ENCODE measurements at places on chromosomes 16 and 17. TPM values are rescaled to one million over a fixed set of nuclear protein-coding genes. Genes with fewer than 3 reads are reported as not detected.

IL17C gene
- not detected for total RNA-seq

ZACN gene
- not detected for total RNA-seq

SLC35G6 gene
- not detected for total RNA-seq

DNA sequence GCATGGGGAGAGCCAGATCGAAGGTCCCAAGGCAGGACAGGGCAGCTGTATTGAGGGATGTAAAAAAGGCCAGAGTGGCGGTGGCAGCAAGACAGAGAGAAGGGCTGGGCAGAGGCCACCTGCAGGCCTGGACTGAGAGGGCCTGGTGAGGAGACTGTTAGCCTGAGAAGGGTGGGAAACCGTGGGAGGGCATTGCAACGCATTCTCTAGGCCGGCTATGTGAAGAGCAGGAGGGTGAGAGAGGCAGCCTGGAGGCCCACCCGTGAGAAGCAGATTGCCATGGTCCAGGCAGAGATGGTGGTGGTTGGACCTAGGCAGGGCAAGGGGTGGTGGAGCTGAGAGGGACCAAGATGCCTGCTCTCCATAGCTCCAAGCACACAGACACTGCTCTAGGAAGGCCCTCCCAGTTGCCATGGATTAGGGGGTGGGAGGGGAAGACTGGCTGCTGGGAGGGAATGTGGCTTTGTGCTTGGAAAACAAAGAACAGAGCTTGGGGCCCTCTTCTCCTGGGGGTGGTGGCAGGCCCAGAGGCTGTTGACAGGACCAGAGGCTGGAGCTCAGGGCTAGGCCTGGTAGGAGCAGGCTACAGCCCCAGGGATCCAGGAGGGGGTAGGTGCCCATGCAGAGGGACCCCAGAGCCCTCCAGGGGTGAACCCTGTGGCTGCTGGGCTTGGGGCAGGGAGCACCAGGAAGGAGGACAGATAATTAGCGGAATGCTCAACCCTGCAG, 12.4 kb upstream of the TCAP start:
- no peaks in the 10 kb centered on the region for H3K36me3 ChIP-seq
- peak overlapping the region; percentile 81 for H3K27ac ChIP-seq
- DNase-seq: no peak
- no peaks in the 10 kb centered on the region for H3K27me3 ChIP-seq
- peaks cover 8% of the 10 kb centered on the region for H3K4me1 ChIP-seq

DNA sequence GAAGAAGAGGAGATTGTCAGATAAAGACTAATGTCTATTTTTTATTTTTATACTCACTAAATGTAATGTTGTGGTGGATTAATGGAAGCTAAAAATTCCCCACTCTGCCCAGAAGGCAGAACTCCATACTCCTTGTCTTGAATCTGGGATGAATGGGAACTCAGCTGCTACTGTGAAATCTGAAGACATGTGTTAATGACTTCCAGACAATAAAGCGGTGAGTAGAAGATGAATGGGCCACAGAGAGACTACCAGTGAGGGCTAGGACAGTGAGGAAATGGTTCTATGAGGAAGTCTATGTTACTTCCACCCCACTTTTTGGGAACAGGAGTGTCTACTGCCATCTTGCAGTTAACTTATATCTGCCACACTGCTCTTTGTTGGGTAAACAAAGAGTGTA, 726.9 kb downstream of the CDH8 start:
- no peak for DNase-seq
- no peak overlapping the region for H3K27ac ChIP-seq
- no peaks in the 10 kb centered on the region for H3K4me1 ChIP-seq
- no peaks in the 10 kb centered on the region for H3K27me3 ChIP-seq
- H3K4me3 ChIP-seq: no peak overlapping the region
- H3K36me3 ChIP-seq: no peaks in the 10 kb centered on the region

DNA sequence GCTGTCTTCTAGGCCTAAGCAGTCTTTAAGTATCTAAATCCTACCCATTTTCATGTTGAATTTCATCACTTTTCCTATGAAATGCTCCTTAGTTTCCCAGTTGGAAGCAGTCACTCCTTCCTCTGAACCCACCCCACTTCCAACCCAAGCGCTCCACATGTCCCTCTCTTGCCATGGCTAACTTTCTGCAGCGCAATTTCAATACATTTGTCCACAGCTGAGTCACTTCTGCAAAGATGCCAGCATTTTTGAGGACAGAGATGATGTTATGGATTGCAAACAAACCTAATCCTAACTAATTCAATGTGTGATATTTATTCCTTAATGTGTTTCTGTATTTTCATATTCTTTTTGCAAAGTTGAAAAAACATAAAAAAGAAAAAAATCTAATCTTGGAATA, 71.7 kb downstream of the HLF start:
- H3K4me3 ChIP-seq: no peak overlapping the region
- no peaks in the 10 kb centered on the region for H3K36me3 ChIP-seq
- H3K4me1 ChIP-seq: no peaks in the 10 kb centered on the region
- H3K27ac ChIP-seq: no peak overlapping the region
- DNase-seq: no peak

DNA sequence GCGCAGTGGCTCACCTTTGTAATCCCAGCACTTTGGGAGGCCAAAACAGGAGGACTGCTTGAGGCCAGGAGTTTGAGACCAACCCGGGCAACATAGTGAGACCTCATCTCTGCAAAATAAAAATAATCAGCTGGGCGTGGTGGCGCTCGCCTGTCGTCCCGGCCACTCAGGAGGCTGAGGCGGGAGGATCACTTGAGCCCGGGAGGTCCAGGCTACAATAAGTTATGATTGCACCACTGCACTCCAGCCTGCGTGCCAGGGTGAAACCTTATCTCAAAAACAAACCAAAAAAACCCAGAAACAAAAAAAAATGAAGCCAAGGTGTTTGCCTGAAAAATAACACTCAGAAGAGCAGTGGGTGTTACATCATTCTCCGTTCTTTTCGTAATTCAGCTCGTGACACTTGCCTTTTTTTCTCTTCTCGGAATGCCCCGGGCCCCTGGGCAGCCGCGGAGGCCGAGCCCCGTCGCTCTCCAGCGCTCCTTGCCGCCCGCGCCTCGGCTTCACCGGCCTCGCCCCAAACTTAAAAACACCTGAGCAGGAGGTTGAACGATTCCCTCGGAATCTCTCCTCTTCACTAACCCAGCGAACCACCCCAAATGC, 17.0 kb downstream of the PRCD start:
- no peaks in the 10 kb centered on the region for H3K4me1 ChIP-seq
- no peaks in the 10 kb centered on the region for H3K27me3 ChIP-seq

KRTAP4-4 gene
- total RNA-seq: not detected

TEKT5 gene
- total RNA-seq: not detected

DNA sequence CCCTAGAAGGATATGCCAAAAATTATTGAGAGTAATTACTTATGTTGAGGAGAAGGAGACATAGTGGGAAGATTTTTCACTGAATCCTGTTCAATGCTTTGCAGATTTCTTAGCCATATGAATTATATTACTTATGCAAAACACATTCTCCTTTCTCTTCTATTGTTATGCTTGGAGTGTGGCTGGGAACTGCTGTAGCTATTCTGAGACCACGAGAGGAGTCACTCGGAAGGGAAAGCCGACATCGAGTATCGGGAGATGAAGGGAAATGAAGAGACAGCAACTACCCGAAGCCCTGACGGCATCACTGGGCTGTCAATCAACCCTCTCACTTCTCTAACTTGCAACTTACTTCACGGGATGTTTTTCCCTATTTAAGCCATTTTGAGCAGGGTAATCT, 39.6 kb downstream of the STX8 start:
- no peak overlapping the region for H3K27ac ChIP-seq
- H3K4me3 ChIP-seq: no peak overlapping the region
- H3K27me3 ChIP-seq: no peaks in the 10 kb centered on the region
- no peak for DNase-seq
- H3K4me1 ChIP-seq: no peaks in the 10 kb centered on the region
- no peaks in the 10 kb centered on the region for H3K36me3 ChIP-seq

DNA sequence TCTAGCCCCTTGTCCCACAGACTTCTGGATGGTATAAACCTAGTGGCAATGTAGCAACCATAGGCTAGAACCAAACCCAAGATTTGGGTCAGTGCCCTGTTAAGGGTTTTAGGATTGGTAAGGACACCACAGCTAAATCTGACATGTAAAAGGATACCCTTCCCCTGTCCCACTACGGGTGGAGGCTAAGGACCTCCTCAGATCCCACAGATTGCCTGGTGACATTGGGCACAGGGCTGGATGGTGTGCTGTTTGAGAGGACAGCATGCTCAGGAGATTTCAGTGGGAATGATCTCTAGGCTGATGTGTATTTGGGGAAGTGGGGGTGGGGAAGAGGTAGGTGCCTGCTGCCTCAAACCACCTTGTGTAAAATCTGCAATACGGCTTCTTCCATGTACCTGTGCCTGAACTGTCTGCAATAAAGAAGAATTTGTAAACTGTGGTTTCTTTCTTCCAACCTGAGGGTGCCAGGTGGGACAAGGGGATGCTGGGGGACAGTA, 671 bp upstream of the EDC4 start:
- no peak overlapping the region for H3K4me3 ChIP-seq
- H3K36me3 ChIP-seq: no peaks in the 10 kb centered on the region
- H3K27me3 ChIP-seq: no peaks in the 10 kb centered on the region
- H3K27ac ChIP-seq: peak overlapping the region; percentile 75

GRCh38 chr17:44769230-44769629, 10.4 kb downstream of the ADAM11 start:
- no peak overlapping the region for H3K4me3 ChIP-seq
- H3K27me3 ChIP-seq: no peaks in the 10 kb centered on the region
- no peaks in the 10 kb centered on the region for H3K36me3 ChIP-seq
- no peak for DNase-seq
- no peaks in the 10 kb centered on the region for H3K4me1 ChIP-seq
